ENCODE measurements at places on chromosomes 1 and 21.

DNA sequence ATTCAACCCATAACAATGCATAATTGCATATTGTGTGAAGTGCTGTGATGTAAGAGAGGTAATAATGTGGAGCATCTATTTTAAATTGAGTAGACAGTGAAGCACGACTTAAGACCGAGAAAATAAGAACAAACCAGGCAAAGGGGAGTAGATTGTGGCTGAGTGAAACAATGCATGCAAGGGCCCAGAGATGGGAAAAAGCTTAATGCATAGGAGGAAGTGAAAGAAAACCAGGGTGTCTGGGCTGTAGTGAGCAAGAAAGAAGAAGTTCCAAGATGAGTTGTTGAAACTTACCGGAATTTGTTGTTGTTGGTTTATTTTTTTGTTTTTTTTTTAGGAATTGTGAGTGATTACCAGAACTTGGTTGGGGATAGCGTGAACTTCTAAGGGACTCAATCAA is 104.7 kb downstream of the SNX7 start:
- DNase-seq: no peak

- no peak for DNase-seq
These were observed 160.3 kb downstream of the TGFBR3 start for GRCh38 chr1:91725618-91725988.

- no peak for DNase-seq
These were observed 207.9 kb upstream of the C1orf87 start for GRCh38 chr1:60281360-60281932.

DNA sequence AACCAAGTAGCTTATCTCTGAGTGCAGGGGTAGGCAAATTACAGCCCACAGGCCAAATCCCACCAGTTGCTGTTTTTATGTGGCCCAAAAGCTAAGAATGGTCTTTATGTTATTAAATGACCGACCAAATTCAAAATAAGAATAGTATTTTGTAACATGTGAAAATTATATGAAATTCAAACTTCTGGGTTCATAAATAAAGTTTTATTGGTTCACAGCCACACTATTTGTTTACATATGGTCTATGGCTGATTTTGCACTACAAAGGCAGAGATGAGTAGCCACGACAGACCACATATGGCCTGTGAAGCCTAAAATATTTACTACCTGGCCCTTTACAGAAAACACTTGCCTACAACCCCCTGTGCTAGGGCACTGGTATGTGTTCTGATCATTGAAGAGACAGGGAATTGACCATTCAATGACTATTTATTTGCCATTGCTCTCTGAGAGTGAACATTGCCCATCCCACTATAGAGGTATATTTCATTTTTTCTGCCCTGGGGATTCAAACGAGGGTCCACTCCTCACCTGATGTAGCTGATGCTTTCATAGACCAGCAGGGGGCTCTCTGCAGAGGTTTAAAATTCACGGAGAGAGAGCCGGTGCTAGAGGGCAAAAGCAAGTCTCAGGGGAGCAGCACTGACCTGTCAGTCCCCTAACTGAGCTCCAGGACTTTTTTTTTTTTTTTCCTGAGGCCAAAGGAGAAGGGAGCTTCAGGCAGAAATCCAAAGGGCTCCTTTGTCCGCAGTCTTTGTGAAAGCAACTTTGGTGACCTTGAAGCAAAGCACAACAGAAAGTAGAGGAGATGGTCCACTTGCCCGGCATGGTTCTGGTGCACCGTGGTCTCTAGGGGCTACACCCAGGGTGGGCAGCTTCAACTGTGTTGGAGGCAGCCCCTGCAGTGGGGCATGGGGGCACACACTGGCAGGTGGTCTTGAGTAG is 7.3 kb upstream of the GNL2 start:
- peak; percentile 3 for DNase-seq

GRCh38 chr1:164660775-164661174 is 101.8 kb downstream of the PBX1 start:
- DNase-seq: no peak

- no peak for DNase-seq
These were observed 81.1 kb downstream of the NTPCR start for GRCh38 chr1:233031521-233031920.

GRCh38 chr1:89870998-89871397 is 50.2 kb downstream of the LRRC8D start:
- DNase-seq: no peak

GRCh38 chr1:37267111-37267835 is 207.1 kb upstream of the ZC3H12A start:
- DNase-seq: no peak

- DNase-seq: no peak
These were observed 11.0 kb downstream of the DMRTB1 start for GRCh38 chr1:53470155-53470554.

DNA sequence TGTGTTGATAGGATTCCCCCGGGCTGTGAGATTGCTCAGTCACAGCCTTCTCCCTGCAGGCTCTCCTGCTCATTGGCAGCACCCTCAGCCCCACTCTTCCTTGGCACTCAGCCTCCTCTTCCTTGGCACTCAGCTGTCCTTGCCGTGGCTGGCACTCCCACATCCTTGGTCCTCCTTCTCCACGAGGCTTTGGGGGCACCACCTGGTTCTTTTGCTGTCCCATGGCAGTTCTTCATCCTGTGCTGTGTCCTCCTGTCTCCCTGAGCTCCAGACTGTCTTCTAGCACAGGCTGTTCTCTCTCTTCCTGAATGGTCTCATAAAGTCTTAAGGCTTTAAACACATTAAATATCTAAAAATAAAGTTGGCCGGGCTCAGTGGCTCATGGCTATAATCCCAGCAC is 27.0 kb downstream of the PKNOX1 start:
- no peak for DNase-seq

DNA sequence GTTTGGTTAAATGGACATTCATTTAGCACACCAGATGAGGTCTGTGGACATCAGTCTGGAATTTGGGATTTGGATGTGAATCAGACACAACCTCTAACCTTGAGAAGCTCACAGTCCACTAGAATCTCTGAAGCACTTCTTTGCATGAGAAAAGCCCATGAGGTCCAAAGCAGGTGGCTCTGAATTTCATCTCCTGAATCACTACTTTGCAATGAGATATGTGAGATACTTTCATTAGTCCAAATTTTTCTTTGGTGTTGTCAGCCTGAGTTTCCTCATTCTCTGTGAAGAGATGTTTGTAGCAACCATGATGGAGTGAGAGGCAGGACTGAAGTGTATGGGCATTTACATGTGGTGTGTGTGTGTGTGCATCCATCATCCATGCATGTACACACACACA is 16.5 kb upstream of the LCE2D start:
- DNase-seq: no peak

DNA sequence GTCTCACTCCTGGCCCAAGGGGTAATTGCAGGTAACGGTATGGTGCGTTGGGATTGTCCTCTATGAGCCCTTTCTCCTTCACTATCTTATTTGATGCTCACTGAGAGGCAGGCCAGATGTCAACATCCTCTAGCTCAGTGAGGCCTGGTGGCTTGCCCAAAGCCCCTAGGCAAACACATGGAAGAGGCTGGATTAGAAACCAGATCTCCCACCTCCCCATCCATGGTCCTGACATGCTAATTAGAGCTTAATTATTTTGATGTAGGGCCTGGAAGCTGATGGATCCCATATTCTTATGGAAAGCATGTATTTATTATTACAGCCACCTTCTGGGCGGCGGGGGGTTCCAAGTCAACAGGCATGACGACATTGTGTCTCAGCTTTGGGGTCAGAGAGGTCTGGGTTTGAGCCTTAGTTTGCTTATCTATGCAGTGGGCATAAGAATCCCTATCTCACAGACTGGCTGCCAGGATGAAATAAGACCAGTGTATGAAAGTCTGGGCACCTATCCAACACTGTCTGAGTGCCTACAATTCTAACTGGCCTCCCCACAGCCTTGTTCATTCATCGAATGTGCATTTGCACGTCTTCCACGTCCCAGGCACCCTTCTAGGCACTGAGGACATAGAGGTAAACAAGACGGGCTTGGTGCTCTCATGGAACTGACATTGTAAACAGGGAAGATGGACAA is 6.2 kb downstream of the SMPDL3B start:
- DNase-seq: no peak

DNA sequence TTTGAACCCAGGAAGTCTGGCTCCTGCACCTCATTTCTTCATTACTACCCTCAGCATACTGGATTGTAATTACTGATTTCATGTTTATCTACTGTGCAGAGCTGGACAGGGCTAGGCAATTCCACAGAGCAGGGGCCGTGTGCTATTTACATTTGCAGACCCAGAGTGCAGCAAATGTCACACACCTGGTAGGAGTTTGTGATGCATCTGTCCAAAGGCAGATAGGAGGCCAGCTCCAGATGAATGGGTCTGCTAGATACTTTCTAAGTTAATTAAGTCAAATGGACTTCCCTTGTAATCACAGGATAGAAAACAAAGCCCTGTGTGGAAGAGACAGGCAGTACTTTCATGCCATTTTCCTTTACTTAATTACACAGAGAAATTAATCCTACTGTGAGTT is 46.2 kb downstream of the PGBD5 start:
- DNase-seq: no peak

DNA sequence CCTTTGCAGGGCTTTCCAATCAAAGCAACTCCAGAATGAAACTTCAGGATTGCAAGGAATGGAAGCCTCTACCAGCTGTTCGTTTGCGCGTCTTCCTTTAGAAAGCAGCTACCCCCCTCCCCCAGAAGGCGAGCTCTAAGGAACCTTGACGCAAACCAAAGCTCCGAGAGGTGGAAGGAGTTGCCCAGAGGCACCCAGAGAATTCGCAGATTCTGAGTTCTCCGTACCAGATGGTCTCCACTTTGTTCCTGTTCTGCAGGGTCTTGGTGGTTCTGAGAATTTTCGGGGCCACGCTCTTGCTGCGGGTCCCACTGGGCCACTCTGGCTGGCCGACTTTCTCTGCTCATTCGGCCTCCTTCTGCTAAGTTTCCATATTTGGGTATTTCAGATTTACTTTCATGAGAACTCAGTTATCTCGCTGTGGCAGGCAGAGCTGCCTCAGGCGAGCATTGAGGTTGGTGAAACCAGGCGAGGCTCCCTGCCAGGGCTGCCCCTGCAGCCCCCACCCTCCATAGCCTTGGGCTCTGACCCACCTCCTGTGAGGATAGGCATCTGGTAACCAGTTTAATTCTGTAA is 801 bp downstream of the TRAF5 start:
- no peak for DNase-seq

- DNase-seq: no peak
These were observed 17.8 kb downstream of the PKNOX1 start for GRCh38 chr21:42991992-42992740.

All from stimulated activated CD8-positive, alpha-beta memory T cell treated with anti-CD3 and anti-CD28 coated beads, Interleukin-4, amount 100 ng/mL, for 4 hours (primary cell).